ENCODE measurements at places on chromosomes 7 and 10.

GRCh38 chr7:42167631-42168236, 69.3 kb downstream of the GLI3 start:
- DNase-seq = no peak
- H3K36me3 ChIP-seq = no peaks in the 10 kb centered on the region
- H3K4me3 ChIP-seq = no peak overlapping the region
- no peaks in the 10 kb centered on the region for H3K27me3 ChIP-seq

DNA sequence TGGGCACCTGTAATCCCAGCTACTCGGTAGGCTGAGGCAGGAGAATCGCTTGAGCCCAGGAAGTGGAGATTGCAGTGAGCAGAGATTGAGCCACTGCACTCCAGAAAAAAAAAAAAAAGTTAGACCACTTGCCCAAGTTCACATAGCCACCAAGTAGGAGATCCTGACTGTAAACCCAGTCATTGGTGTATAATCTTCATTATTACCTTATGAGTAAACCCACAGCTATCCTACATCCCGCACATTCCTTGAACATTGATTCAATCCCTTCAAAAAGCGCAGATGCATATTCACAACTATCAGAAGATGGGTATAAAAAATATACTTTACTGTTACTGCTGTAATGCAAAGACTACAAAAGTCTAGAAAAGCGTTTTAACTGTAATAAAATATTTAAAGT, 512.9 kb downstream of the SUGCT start:
- no peaks in the 10 kb centered on the region for H3K36me3 ChIP-seq
- H3K4me3 ChIP-seq = no peak overlapping the region
- no peak overlapping the region for H3K27ac ChIP-seq
- H3K27me3 ChIP-seq = no peaks in the 10 kb centered on the region
- DNase-seq = no peak

- H3K4me3 ChIP-seq = no peak overlapping the region
- no peak overlapping the region for H3K27ac ChIP-seq
- no peaks in the 10 kb centered on the region for H3K36me3 ChIP-seq
- no peaks in the 10 kb centered on the region for H3K27me3 ChIP-seq
- H3K4me1 ChIP-seq = no peaks in the 10 kb centered on the region
Measured at GRCh38 chr7:147803151-147803550, 787.4 kb upstream of the C7orf33 start.

- no peaks in the 10 kb centered on the region for H3K36me3 ChIP-seq
- no peak for DNase-seq
- no peak overlapping the region for H3K27ac ChIP-seq
- H3K4me1 ChIP-seq = no peaks in the 10 kb centered on the region
- H3K27me3 ChIP-seq = no peaks in the 10 kb centered on the region
Measured at GRCh38 chr10:126476246-126476645, 88.0 kb upstream of the ADAM12 start.

DNA sequence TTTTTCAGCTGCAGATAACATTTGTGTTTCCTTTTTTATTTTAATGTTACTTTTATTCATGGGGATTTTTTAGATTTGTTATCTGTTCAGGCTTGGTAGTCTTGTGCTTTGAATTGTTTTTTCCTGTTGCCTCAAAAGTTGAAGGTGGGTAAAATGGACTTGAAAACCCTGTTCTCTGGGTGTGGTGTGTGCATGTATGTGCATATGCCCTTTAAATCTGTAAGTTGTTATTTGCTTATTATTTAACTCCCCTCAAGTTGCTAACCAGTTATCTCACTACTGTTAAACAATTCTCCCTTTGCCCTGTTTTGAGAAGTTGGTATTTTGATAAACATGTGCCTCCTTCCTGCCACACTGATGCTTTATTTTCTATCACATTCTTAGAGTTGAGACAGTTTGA, 30.6 kb downstream of the TSPAN14 start:
- H3K4me3 ChIP-seq = no peak overlapping the region
- H3K27me3 ChIP-seq = no peaks in the 10 kb centered on the region
- peaks cover 39% of the 10 kb centered on the region for H3K4me1 ChIP-seq
- peaks cover 38% of the 10 kb centered on the region for H3K36me3 ChIP-seq

Data from RWPE2 (cell line).